Fibroblast of lung (primary cell): ENCODE measurements at places on chromosomes 13 and 19. TPM values are rescaled to one million over a fixed set of nuclear protein-coding genes. Genes with fewer than 3 reads are reported as not detected.

Gene OR7G2
- total RNA-seq: not detected in 2 replicates

Gene SIGLECL1
- not detected in 2 replicates for total RNA-seq

Gene HSD11B1L
- 11.0 and 13.0 TPM in 2 replicates for total RNA-seq

Gene KCTD12
- 35.3 and 36.5 TPM in 2 replicates for total RNA-seq

- DNase-seq: no peak
Measured at GRCh38 chr19:16265890-16266585, 58.6 kb upstream of the KLF2 start.

Gene IQCN
- 0.51 and 0.83 TPM in 2 replicates for total RNA-seq

GRCh38 chr19:3852614-3853254 is 16.1 kb downstream of the ZFR2 start:
- DNase-seq: peak; percentile 83

DNA sequence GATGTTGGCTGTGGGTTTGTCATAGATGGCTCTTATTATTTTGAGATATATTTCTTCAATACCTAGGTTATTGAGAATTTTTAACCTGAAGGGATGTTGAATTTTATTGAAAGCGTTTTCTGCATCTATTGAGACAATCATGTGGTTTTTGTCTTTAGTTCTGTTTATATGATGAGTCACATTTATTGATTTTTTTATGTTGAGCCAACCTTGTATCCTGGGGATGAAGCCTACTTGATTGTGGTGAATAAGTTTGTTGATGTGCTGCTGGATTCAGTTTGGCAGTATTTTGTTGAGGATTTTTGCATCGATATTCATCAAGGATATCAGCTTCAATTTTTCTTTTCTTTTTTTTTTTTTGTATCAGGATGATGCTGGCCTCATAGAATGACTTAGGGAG is 29.4 kb downstream of the NBEA start:
- DNase-seq: no peak
